ENCODE measurements at places on chromosomes 16 and 17.

- no peak for DNase-seq
Observed at GRCh38 chr16:23848958-23849357, 13.2 kb downstream of the PRKCB start.

DNA sequence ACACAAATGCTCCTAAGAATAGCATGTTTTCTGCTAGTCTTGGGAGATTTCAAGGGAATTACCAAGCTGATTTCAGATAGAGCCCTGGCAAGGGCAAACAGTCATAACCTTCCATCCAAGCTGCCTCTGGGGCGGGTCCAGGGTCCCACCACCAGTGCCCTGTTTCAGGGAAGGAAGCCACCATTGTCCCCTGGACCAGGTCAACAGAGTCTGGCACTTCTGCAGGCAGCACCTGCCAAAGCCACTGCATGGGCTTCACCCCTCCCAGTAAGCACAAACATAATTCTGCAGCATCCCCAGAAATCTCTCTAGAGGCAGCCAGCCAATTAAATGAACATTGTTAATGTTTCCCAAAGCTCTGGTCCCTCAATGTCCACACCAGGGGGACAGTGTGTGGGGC is 143.0 kb downstream of the SALL1 start:
- DNase-seq = no peak

DNA sequence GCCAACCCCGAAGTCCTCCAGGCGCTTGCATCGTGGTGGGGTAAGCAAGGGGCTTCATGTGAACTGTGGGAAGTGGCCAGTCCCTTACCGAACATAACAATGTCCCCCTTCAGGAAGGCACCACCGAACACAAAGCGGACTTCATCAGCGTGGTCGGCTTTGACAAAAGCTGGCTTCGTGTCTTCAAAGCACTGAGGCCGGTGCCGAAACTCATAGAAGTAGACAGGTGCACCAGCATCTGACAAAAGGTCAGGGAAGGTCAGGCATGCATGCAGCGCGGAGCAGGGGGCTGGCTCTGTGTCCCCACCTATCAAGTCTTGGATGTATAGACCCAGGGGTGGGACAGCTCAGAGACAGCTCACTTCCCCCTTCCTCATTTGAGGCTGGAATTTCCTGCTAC is 16.6 kb upstream of the CES1 start:
- DNase-seq = no peak

GRCh38 chr17:8976638-8977037 is 11.1 kb upstream of the PIK3R5 start:
- no peak for DNase-seq

GRCh38 chr17:70888324-70888723 is 719.0 kb downstream of the KCNJ2 start:
- DNase-seq = no peak

- no peak for DNase-seq
Observed at GRCh38 chr17:82647593-82648164, 565 bp downstream of the WDR45B start.

- DNase-seq = no peak
Observed at GRCh38 chr16:68927018-68927417, 83.7 kb downstream of the TANGO6 start.
